ENCODE measurements at places on chromosomes 1 and 21. TPM values are rescaled to one million over a fixed set of nuclear protein-coding genes. Genes with fewer than 3 reads are reported as not detected.

The PGBD2 gene
- 7.2 TPM for total RNA-seq

The ARHGAP30 gene
- not detected for total RNA-seq

The ZNF684 gene
- total RNA-seq = 2.2 TPM

The ANP32E gene
- 59.3 TPM for total RNA-seq

The LAMB3 gene
- 8.7 TPM for total RNA-seq

The TRIM58 gene
- total RNA-seq = 0.66 TPM

The CLEC20A gene
- total RNA-seq = not detected

The SLC35F3 gene
- total RNA-seq = 0.12 TPM

The GJA9 gene
- 0.12 TPM for total RNA-seq

The KCNJ9 gene
- total RNA-seq = not detected

The SETD4 gene
- total RNA-seq = 17.6 TPM

The ATP13A2 gene
- 17.6 TPM for total RNA-seq

The DIO1 gene
- not detected for total RNA-seq

The KCNJ6 gene
- total RNA-seq = not detected

The F13B gene
- total RNA-seq = not detected

The LRRC71 gene
- total RNA-seq = not detected

The FOXD3 gene
- total RNA-seq = not detected

The SEC16B gene
- total RNA-seq = 3.4 TPM

The RSPH1 gene
- total RNA-seq = not detected

The SLC66A1 gene
- 23.2 TPM for total RNA-seq

The MIS18A gene
- 8.7 TPM for total RNA-seq
